D341Med (cell line): ENCODE measurements at places on chromosomes 3 and 15.

DNA sequence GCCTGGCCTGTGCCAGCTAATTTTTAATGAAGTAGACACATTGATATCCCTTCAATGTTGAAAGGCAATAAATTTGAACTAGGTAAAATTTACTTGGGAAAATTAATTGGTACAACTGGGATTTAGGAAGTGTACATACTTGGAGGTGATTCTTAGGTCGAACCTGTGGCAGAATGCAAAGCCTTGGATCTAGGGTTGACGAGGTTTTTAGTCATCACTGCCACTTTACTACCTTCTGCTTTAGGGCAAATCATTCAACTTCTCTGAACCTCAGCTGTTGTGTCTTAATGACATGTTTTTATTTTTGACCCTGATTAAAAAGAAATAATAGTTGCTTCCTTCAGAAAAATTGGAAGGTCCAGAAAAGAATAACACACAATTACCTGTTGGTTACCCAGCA lies 2.5 kb downstream of the APPL1 start:
- DNase-seq, result no peak

GRCh38 chr3:24704496-24704895 lies 209.8 kb upstream of the THRB start:
- no peak for DNase-seq

GRCh38 chr3:56886314-56886713 lies 84.6 kb upstream of the ARHGEF3 start:
- no peak for DNase-seq

DNA sequence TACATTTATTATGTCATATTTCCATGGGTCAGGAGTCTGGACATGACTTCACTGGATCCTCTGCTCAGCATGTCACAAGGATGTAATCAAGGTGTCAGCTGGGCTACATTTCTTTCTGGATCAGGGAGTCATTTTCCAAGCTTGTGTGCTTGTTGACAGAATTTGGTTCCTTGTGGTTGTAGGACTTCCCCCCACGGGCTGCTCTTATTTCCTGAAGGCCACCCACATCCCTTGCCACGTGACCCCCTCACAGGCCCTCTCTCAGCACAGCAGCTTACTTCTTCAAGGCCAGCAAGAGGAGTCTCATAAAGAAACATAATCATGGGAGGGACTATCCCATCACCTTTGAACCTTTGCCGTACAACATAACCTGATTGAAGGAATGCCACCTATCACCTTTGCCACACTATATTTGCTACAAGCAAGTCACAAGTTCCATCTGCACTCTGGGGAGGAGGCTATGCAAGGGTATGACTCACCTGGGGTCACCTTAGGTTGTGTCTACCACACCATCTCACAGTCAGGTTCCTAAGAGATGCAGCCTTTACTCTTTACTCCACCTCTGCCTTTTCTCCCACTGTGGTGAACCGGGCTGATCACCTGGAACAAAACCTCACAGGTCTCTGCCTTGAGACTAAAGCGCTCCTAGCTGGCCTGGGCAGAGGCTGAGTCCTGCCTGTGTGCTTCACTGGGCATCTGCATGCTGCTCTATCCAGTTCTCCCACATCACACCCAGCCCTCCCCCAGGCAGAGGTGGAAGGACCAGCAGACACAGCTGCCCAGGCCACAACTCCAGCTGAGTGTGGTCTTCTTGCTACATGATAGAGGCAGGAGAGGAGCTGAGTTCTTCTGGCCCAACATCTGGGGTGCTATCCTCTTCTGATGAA lies 13.5 kb downstream of the RAB6B start:
- DNase-seq, result no peak

DNA sequence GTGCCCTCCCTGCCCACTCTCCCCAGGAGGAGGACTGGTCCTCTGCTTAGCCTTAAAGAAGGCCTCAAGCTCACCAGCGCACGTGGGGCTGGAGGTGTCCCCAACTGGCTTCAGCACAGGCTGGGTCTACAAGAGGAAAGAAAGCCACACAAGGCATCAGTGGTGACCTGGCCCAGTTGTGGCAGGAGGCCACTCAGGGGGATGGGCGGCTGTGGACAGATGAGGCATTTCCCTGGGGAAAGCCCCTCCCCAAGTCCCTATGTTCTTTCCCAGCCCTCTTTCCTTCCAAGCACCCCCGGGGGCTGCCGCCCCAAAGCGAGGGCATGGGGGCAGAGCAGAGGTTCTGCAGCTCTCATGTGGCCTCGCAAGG lies 155.2 kb upstream of the TLE3 start:
- DNase-seq, result no peak

- DNase-seq, result no peak
Measured at GRCh38 chr3:82773207-82773606, 1011.8 kb upstream of the GBE1 start.

GRCh38 chr15:81301385-81301784 lies 22.6 kb downstream of the STARD5 start:
- no peak for DNase-seq

- DNase-seq, result peak; percentile 70
Measured at GRCh38 chr3:13229273-13229949, 156.2 kb upstream of the IQSEC1 start.

- no peak for DNase-seq
Measured at GRCh38 chr3:154085799-154086198, 35.4 kb upstream of the ARHGEF26 start.

- no peak for DNase-seq
Measured at GRCh38 chr15:33160581-33161165, 33.8 kb downstream of the FMN1 start.

DNA sequence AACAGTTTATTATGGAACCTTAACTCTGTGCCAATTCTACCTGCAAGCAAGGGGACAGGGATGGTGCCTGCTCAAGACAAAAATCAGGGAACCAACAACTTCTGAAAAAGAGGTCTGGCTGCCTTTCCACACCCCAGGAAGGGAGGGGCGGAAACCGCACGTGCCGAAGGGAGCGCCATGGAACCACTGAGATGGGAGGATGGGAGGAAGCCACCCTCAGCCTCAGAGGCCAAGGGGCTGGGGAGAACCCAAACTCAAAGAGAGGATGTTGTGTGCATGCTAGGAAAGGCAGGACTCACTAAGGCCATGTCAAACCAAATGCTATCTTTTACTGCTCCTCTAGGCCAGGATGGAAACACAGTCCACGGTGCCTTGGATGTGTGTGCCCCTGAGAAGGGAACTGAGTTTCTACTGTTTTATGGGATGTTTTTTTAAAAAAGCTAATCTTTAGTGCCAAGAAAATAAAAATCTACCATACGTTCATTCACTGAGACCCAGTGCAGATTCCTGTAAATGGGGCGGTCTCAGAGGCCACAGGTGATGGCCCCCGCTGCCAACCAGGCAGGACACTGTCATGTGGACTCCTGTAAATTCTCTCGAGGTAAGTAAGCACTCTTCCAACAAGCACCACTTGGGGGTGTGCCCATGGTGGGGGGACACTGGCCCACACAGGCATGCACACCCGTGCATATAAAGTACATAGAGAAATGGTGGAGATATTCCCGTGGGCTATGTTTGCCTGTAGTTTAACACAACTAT lies 20.5 kb downstream of the SRPRB start:
- no peak for DNase-seq

DNA sequence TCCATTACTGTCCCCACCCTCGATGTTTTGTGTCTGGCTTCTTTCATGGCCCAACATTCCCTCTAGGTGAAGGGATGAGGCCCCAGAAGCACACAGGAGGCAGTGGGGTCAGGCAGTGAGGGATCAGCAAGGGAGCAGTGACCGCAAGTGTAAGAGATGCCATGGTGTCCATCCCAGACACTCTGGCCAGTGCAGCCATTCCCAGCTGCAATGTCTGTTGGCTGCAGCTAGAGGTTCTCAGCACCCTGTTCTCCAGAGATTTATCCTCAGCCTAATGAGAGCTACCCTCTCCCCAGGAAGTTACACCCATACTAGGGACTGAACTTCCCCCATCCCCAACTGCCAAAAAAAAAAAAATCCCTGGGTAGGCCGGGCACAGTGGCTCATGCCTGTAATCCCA lies 40.2 kb downstream of the TRANK1 start:
- DNase-seq, result no peak

DNA sequence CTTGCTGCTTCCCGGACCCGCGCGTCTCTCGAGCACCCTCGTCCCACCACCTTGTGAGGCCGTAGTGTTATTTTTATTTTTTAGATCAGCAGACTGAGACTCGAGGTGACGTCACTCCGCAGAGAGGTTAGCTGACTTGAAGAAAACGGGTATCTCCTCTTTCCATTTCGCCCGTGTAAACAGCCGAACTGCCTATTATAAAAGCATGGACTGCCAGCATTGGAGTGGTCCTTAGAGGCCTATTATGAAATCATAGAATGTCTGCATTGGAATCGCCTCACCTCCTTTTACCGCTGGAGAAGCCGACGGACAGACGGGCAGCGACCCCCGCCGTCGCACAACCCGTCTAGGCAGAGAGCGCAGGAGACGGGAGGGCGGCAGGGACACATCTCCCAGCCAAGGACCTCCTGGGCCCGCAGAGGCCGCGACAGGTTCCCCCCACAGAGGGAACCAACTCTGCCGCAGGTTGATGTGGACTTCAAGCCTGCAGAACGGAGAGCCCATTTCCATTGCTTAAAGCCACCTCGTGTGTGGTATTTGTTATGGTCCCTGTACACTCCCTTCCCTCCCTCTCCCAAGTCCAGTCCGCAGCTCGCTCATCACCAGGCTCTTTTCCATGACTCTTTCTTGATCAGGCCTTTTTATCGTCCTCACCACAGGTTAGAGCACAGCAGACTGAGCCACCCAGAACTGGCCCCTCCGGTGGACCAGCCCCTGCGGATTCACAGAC lies 540 bp upstream of the PPP1R2 start:
- peak; percentile 51 for DNase-seq
